ENCODE measurements at places on chromosomes 16 and 17.

DNA sequence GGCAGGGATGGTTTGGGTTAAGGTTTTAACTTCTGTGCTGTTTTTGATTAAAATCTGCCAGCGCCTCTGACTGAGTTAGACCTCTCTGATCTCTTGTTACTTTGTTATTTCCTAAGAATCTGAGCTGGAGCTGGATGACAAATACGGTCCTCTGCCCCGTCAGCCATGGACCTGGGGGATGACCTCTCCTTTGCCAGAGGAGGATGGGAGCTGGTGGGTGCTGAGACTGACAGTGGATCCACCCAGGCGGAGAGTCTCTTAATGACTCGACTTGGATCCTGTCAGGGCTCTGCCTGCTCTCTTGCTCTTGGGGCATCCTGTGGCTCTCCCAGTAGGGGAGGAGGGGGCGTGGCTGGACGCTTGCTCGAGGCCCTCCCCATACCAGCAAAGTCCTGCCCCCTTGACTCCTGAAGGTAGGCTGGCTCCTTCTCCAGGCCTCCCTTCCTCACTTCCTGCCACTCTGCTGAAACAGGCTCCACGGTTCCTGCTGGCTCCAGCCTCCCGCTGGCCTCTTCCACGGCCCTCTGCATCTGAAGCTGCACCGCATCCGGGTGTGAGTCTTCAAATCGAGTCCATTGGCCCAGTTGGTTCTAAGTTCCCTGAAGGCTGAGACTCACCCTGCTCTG lies 24.8 kb upstream of the MAP3K14 start:
- no peak for DNase-seq

DNA sequence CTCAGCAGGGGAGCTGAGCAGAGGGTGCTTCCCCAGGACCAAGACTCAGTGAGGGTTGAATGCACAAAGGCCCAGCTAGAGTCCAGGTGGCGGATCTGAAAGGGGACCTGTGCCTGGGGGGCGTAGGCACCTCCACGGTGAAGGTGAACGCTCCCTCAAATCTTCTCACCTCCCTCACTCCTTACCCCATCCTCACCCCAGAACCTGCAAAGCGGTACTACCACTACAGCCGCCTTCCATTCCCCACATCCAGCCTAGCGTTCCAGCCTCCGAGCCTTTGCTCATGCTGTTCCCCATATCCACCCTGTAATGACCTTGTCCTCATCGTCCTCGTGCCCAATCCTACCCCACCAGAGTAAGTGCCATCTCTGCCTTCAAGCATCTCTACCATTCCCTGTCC lies 30.6 kb downstream of the TRPV3 start:
- DNase-seq: no peak

- no peak for DNase-seq
Observed at GRCh38 chr16:80318107-80318506, 222.7 kb upstream of the DYNLRB2 start.

DNA sequence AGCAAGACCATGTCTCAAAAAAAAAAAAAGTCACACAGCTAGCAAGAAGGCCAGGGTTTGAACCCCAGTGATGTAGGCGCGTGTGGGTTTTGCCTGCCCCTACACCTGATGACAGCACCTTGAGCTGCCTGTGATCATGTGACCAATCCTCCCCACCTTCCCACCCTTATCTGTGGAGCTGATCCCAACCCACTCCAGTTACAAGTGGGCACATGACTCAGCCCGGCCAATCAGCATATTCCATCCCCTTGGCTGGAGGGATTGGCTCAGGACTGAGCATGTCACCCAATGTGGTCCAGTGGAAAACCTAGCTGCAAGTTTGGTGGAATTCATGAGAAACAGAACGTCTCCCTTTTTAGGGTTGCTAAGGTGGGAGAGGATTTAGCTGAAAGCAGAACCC lies 6.6 kb downstream of the TMEM114 start:
- DNase-seq: no peak

DNA sequence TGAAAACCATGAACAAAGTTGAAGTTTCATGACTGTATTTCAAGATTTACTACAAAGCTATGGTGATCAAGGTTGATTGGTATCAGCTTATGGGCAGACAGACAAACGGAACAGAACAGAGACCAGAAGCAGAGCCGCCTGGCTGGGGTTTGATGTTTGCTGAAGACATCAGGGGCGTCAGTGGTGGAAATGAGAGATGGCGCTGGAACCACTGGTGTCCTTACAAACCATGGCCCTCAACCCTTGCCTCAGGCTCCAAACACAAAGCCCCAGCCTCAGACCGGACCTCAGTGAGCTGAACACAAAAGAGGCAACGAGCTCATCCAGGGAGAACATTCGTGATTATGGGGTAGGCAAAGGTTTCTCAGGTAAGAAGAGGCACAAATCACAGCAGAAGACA lies 113.0 kb upstream of the METRNL start:
- DNase-seq: no peak

DNA sequence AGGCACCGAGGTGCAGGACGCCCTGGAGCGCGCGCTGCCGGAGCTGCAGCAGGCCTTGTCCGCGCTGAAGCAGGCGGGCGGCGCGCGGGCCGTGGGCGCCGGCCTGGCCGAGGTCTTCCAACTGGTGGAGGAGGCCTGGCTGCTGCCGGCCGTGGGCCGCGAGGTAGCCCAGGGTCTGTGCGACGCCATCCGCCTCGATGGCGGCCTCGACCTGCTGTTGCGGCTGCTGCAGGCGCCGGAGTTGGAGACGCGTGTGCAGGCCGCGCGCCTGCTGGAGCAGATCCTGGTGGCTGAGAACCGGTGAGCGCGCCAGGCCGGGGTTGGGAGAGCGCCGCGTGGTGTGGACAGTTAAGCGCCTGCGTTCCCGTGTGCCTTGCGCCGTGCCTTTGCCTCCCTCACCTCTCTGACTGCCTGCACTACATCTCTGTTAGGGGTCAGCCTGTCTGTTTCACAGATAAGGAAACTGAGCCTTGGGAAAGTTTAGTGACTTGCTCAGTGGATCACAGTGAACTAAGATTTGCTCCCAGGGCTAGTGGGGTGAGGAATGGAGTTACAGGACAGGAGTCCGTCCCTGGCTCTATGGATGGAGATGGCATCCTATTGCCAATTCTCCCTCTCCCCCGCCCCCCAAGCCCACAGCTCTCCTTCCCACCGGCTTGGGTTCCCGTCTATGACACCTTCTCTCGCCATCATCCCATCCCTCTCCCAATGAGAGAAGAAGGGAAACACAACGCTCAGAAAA lies 880 bp downstream of the SARM1 start:
- DNase-seq: no peak

DNA sequence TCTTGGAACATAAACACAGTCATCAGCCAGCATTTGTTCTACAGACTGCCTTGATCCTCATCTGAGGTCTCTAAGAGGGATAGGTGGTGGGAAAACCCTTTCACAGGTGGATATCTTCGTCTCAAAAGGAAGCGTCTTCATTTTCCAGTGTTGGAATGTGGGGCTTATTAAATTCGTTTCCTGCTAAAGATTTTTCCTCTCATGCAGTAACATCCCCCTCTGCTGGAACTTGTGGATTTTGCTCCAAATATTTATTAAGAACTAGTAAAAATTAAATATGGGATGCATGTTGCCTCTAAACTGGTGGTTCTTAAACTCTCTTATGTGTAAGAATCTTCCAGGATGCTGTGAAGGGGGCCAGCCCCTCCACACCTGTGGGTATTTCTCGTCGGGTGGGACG lies 20.1 kb upstream of the MLYCD start:
- no peak for DNase-seq

- DNase-seq: no peak
Observed at GRCh38 chr16:9362050-9362449, 270.6 kb downstream of the HAPSTR1 start.

DNA sequence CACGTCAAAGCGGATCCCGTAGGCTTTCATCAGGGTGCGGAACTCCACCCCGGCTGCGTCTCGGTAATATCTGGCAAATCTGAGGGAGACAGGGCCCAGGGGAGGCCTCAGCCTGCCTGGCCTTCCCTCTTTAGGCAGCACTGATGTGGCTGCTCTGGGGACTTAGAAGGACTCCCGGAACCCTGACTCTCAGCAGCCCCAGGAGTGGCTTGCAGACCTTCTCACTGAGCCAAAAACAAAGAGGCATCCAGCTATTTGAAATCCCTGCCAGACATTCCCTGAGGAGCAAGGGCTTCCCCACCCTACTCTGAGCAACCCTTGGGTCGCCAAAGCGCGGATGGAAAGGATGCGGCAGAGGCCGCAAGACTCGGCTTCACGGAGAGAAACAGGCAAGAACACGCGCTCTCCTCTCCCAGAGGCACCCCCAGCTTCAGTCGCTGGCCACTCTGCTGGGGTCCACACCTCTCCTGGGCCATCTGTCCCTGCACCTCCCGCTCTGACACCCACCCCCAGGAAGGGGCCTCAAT lies 7.9 kb downstream of the P2RX5 start:
- DNase-seq: no peak

DNA sequence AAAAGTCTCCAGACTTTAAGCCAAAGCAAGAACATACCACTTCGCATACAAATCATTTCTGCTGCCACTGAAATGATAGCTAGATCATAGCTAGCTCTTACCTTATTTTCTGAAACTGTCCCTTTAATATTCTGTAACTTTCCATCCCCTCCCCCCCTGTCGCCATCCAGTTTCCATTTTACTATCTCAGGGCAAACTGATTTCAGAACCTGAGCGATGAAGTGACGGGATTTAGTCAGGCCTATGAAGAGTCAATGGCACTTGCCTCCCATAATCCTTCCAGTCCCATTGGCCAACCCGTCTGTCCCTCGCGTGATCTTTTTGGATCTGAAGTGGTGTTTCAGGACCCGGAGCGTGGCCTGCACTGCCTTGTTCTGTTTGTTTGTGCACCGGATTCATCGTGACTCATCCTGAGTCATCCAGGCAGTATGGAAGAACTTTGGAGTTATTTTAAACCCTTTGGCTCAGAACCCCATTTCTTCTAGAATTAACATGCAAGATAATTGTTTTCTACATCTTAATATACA lies 199.8 kb upstream of the CHMP6 start:
- DNase-seq: no peak

DNA sequence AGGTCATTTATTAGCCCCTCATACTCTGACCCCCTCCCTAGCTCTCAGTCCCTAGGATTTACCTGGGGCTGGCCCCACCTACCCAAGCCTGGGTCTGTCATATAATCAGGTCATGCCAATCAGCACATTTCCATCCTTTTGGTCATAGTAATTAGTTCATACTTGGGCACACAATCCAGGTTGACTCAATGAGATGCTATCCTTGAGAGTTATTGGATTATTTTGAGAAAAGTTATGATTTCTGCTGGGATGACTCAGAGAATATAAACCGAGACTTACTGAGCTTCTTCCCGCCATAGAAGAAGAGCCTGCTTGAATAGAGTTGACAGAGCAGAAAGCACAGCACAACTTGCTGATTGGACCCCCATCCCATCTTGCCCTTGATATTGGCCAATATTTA lies 331.5 kb downstream of the CBLN1 start:
- no peak for DNase-seq

GRCh38 chr16:85091522-85091910 lies 20.8 kb downstream of the CIBAR2 start:
- DNase-seq: no peak

- DNase-seq: no peak
Observed at GRCh38 chr16:69225121-69225520, 38.2 kb downstream of the SNTB2 start.

GRCh38 chr16:78821335-78821734 lies 721.9 kb downstream of the WWOX start:
- DNase-seq: no peak

DNA sequence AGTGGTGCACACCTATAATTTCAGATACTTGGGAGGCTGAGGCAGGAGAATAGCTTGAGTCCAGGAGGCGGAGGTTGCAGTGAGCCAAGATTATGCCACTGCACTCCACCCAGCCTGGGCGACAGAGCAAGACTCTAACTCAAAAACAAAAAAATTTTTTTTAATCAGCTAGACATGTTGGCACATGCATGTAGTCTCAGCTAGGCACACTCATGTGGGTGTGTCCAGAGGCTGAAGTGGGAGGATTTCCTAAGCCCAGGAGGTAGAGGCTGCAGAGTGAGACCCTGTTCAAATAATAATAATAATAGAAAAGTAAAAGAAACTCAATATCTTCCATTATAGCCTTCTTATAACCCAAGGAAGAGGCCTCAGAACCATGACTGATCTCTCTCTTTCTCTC lies 11.5 kb upstream of the ARHGAP17 start:
- no peak for DNase-seq

DNA sequence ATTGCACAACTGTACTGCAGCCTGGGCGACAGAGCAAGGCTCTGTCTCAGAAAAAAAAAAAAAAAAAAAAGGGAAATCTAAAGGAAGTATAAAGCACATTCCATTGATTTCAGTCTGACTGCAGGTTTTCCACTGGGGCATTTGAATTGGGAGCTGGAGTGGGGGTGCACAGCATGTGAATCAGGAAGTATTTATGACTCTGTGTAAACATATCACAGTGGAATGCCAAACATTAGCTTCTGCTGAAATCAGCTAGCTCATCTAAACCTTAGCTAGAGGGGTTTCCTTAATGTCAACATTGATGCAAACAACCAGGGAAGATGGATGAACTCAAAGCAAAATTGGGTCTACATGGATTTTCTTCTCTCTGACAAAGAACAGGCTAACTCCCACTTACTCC lies 641.0 kb upstream of the EEF2KMT start:
- no peak for DNase-seq

GRCh38 chr17:60065867-60066266 lies 12.9 kb downstream of the HEATR6 start:
- DNase-seq: no peak

DNA sequence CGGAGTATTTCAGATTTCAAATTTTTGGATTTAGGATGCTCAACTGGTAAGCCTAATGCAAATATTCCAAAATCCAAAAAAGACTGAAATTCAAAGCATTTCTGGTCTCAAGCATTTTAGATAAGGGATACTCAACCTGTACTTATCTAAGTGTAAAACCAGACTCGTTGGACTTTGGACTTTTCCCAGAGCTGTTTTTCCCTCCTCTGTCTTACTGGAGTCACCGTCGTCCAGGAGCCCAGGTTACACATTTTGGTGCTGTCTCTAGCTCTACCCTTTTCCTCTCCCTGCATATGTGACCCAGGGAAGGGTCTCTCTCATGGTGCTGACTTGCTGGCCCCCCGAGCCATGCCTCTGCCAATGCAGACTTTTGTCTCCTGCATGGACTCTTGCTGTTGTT lies 46.0 kb upstream of the MMP2 start:
- no peak for DNase-seq
